ENCODE measurements at places on chromosomes 7 and 10.
A peak's percentile ranks its signal among the peaks of the same experiment; 100 is the strongest.

DNA sequence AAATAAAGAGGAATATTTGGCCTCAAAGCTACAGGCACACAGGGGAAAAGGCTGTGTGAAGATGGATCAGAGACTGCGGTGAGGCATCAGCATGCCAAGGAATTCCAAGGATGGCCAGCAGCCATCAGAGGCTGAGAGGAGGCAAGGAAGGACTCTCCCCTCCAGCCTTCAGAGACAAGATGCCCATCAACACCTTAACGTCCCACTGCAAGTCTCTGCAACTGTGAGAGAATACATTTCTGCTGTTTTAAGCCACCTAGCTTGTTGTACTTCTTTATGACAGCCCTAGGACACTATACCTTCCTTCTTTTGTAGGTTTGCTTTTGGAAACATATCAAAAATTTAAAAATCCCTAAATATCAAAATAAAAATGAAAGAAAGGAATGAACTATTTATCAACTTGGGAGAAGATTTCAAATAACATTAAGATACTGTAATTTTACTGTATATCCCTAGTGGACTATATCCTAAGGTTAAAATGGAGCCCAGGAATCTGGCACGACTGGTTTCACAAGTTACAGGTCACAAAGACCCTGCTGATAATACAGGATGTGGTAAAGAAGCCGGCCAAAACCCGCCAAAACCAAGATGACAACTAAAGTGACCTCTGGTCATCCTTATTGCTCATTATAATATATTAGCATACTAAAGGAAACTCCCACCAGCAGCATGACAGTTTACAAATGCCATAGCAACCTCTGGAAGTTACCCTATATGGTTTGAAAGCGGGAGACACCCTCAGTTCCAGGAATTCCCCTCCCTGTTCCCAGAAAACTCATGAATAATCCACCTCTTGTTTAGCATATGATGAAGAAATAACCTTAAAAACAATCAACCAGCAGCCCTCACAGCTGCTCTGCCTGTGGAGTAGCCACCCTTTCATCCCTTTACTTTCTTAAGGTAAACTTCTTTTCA is 185.2 kb downstream of the AVL9 start:
- no peak for DNase-seq

DNA sequence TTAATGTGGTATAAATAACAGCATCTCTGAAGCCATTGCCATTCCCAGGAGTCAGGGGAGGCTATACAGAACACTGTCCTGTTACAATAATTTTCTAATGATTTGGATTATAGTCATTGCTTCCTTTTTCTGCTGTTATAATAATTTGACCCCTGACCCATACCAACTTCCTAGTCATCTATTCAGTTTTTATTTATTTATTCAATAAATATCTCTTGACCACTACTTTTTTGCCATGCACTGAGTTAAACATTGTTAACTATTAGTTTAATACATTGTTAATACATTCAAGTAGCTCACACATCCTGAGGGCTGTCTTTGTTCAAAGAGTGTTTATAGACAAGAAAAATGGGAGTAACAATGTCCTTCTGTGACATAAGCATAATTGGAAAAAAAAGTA is 235.5 kb upstream of the MEOX2 start:
- no peak for DNase-seq

DNA sequence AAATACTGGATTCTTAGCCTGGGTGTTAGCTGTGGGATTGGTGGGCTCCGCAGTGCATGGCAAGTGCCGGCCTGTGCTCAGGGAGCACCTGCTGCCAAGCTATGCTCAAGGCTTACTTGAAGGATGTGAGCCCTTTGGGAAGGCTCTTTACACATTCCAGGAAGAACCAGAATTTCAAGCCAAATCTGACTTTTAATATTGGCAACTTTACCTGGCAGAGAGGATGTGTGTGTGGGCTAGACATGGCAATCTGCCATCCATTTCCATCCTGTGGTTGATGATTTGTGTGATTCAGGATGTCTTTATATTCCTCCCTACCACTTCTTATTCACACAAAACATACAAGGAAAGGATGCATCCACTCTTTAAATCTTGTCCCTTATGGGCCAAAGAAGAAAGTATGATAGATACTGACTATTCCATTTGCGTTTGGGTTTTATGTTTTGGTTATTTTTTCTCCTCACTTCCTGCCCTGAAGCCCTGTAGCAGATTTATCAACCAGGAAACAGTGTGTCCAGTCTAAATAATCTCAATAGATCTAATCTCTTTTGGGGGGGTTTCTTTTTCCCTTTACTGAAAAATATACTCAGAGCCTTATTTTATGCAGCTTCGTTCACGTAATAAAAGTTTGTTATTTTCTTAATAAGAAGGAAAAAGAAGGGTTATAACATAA is 247.1 kb downstream of the COBL start:
- DNase-seq = no peak

GRCh38 chr10:75607576-75607975 is 176.2 kb downstream of the LRMDA start:
- no peak for DNase-seq

DNA sequence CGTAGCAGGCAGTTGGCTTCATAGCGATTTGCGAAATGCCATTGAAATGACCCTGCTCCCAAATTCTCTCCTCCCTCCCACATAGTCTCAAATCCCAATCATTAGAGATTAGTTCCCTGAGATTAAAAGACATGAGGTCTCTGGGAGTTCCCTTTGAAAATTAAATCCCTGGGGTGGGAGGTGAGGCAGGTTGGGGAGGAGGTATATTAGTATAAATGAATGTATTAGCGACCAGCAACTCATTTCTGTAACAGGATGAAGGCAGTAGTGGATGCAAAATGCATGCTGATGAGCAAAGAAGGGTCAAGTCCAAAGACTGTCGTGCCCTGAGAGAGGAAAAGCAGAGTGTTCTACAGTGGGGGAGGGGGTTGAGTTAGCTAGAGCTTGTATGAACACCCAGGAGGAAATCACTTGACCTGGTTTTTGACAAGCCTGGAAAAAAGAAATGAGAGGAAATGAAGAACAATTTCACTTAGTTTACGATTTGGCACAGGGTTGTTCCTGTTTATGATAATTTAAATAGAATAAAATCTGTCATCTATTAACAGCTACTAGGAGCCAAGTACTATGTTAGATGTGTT is 79.6 kb upstream of the MTPN start:
- no peak for DNase-seq

DNA sequence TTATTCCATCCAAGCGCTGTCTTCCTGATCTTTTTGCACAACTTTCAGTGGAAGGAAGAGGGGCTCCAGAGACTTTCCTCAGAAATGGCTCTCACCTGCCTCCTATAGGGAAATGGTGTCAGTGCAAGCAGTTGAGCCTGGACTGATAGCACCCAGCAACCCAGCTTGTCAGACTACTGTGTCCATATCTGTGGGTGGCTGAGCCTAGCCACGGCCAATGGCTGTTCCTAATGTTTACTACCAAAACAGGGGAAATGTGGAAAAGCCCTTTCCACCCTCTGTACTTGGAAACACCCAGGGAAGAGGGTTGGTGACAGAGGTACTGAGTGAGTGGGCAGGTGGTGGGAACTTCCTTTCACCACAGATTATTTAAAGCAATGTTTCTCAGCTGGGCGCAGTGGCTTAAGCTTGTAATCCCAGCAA is 4.3 kb upstream of the YKT6 start:
- DNase-seq = peak; percentile 50

GRCh38 chr10:102396730-102397151 is 1.2 kb downstream of the NFKB2 start:
- DNase-seq = no peak

GRCh38 chr7:121153995-121154394 is 165.5 kb downstream of the CPED1 start:
- DNase-seq = no peak

GRCh38 chr7:121505540-121506182 is 109.6 kb upstream of the FAM3C start:
- no peak for DNase-seq

DNA sequence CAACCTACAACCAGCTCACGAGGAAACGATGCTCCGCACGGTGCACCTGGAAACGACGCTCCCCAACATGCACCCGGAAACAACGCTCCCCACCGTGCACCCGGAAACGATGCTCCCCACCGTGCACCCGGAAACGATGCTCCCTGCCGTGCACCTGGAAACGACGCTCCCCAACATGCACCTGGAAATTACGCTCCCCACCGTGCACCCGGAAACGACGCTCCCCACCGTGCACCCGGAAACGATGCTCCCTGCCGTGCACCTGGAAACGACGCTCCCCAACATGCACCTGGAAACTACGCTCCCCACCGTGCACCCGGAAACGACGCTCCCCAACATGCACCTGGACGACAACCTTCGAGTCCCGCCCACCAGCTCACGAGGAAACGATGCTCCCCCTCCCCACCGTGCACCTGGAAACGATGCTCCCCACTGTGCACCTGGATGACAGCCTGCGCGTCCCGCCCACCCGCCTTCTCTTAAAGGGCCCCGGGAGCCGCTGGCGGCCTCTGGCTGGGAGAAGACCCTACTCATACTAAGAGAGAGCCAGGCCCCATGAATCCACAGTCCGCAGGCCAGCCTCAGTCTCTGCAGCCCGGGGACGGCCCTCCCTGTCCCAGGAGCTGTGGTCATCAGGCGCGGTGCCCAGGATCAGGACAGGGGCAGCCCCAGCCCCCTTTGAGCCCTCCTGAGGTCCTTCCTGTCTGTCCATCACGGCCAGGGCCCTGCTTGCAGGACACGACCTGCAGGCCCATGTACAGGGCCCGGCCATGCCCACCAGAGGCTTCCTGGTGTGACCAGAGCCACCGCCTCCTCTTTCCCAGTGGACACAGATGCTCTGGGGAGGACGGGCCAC is 98.3 kb downstream of the PDGFA start:
- DNase-seq = no peak

DNA sequence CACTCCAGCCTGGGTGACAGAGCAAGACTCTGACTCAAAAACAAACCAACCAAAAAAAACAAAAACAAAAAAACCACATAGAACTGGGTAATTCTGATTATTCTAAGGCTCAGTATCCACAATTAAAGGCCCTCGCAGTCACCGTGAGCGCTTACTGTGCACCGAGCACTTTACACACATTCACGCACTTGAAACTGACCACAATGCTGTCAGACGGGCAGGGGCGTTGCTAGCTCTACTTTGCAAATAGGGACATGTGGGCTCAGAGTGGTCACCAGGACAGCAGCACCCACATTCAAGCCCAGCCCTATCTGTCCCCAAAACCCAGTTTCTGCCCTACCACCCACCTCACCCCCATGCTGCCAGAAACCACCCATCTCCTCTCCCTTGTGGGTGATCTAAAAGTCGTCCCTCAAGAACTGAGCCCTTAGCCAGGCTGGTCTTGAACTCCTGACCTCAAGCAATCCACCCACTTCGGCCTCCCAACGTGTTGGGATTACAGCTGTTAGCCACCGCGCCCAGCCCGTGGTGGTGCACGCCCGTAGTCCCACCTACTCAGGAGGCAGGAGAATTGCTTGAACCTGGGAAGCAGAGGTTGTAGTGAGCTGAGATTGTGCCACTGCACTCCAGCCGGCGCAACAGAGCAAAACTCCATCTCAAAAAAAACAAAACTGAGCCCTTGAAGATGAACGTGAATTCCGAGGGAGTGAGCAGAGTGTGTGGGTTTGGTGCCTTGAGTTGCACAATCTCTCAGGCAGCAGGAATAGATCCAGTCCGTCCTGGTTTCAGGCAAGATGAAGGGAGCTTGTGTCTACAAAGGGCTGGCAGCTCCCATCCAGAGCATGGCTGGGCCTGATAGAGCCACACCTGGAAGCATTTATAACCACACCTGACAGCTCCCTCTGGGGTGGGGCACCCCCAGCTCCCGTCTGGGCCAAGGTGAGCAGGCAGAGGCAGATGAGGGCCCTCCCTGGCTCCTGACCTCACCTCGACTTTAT is 5.4 kb upstream of the HSPB1 start:
- no peak for DNase-seq

GRCh38 chr10:11080564-11080984 is 62.9 kb downstream of the CELF2 start:
- DNase-seq = no peak

- DNase-seq = no peak
Measured at GRCh38 chr7:101853684-101854083, 36.3 kb downstream of the CUX1 start.

DNA sequence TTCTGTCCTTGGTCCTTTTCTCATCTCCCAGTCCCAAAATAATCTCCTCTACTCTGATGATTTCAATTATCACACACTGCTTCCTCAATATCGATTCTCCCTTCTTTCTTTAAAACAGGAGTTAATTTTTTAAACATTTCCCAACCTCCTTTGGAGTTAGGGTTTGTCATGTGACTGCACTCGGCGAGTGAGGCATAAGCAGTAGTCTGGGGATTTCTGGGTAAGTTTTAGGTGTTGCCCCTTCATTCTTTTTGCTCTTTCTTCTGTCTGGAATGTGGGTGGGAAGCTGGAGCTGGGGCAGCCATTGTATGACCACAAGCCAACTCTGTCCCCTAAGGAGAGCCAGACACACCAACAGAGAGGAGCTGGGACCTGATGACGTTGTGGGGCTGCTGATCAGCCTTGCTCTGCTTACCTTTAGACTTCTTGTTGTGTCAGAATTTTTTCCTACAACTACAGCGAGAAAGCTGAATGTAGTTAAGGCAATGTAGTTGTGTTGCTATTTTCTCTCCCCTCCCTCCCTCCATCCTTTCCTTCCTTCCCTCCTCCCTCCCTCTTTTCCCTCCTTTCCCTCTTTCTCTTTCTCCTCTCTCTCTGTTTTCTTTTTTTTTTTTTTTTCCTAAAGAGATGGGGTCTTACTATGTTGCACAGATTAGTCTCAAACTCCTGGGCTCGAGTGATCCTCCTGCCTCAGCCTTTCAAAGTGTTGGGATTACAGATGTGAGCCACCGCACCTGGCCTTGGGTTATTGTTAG is 6.5 kb upstream of the TSPAN14 start:
- DNase-seq = no peak

GRCh38 chr10:23884670-23885069 is 324.3 kb upstream of the KIAA1217 start:
- DNase-seq = no peak

- DNase-seq = no peak
Measured at GRCh38 chr7:143387156-143387975, 6.2 kb downstream of the ZYX start.

DNA sequence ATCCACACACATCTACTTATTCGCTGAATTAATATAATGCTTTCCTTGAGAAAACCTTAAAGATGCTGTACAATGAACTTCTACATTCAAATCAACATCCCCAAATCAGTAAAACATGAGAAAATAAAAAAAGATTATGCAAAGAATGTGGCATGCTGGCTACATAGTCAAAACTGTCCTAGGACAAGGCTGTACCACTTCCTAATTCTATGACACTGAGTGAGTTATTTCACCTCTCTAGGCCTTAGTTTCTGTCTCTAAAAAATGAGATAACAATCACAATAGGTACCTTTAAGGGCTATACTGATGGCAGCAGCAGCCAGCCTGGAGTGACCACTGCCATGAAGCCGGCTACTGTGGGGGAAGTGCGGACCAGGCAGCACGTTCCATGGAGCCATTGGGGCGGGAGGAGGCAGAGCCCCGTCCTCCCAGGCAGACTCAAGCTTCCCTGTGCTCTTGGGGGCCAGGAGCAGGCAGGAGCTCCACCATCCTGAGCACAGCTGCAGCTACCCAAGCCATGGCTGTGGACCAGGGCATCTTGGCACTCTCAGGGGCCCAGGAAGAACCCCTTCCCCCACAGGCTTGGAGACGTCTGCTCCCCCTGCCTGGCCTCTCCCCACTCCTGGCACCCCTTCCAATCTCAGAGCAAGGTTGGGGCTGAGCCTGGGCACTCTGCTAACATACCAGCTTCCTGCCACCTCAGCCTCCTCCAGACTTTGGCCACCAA is 110.2 kb downstream of the ELAPOR2 start:
- no peak for DNase-seq

- DNase-seq = no peak
Measured at GRCh38 chr10:96324447-96324846, 20.2 kb downstream of the DNTT start.

- DNase-seq = no peak
Measured at GRCh38 chr10:72694476-72695369, 2.8 kb downstream of the MCU start.

GRCh38 chr7:50497968-50498367 is 47.8 kb upstream of the FIGNL1 start:
- DNase-seq = no peak

Measured in muscle of arm (tissue), 14 donors.